Fibroblast of upper back skin (primary cell): ENCODE measurements at places on chromosomes 3 and 15.

DNA sequence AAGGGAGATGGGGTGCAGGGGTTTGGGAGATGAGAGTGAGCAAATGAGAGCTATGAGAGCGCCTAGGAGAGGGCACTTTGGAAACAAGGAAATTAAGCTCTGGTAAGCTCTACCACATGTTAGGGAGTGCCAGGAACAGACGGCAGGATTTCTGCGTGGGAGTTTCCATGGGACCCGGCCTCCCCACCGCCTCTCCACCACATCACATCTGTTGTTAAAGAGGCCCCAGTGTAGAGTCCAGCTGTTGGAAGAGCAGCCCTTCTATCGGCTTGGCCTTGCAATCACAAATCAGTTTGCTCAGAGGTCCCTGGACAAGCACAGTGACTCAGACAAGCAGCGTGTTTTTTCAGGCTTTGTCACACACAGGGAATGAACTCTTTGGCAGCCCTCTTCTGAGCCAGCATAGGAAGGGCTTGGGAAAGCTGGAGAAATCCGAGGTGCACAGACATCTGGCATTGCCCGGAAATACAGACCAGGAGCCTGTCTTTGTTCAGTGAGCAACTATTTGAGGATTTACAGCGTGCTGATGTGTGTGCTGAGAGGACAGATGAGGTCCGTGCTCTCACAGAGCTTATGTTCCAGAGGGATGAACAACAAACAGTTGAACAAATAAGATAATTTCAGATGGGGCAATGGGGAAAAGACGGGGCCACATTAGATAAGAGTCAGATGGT, 370.6 kb upstream of the PROK2 start:
- peak; percentile 99 for DNase-seq

- DNase-seq = no peak
Measured at GRCh38 chr3:18716821-18717220, 291.7 kb upstream of the SATB1 start.

DNA sequence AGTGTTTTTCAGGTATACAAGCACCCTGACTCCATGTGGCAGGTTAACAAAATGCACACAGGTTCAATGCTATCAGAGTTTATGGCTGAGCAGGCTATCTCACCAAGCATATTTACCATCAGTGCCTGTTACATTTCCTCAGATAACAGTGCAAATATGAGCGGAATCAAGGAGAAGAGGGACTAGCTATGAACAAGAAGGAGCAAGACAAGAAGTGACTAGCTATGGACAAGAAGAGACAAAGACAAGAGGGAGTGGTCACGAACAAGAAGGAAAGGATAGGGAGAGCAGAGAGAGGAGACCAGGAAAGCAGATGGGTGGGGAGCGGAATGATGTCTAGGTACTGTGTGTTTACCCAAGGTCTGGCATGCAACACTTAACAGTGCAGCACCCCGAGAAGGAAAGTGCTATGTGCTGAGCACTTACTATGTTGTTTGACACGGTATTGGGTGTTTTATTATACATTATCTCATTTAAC, 8.6 kb downstream of the ILDR1 start:
- DNase-seq = no peak

- DNase-seq = peak; percentile 51
Measured at GRCh38 chr3:73868688-73869315, 244.1 kb upstream of the PDZRN3 start.

- DNase-seq = no peak
Measured at GRCh38 chr15:46316024-46316423, 681.2 kb downstream of the SQOR start.

- peak; percentile 43 for DNase-seq
Measured at GRCh38 chr3:22115581-22115980, 364.6 kb upstream of the ZNF385D start.

DNA sequence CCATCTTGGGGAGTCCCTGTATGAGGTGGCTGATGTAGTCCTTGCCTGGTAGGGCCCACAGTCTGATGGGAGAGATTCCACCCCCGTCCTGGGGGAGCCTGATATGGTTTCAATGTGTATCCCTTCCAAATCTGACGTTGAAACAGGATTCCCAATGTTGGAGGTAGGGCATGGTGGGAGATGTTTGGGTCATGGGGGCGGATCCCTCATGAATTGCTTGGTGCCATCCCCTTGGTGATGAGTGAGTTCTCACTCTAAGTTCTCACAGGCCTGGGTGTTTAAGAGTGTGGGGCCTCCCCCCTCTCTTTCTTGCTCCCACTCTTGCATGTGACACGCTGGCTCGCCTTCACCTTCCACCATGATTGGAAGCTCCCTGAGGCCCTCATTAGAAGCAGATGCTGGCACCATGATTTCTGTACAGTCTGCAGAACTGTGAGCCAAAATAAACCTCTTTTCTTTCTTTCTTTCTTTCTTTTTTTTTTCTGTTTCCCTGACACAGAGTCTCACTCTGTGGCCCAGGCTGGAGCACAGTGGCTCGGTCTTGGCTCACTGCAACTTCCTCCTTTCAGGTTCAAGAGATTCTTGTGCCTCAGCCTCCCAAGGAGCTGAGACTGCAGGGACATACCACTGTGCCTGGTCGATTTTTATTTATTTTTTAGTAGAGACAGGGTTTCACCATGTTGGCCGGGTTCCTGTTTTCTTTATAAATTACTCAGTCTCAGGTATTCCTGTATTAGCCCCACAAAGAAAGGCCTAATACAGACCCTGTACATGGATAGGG, 28.6 kb downstream of the ITGA11 start:
- DNase-seq = no peak

DNA sequence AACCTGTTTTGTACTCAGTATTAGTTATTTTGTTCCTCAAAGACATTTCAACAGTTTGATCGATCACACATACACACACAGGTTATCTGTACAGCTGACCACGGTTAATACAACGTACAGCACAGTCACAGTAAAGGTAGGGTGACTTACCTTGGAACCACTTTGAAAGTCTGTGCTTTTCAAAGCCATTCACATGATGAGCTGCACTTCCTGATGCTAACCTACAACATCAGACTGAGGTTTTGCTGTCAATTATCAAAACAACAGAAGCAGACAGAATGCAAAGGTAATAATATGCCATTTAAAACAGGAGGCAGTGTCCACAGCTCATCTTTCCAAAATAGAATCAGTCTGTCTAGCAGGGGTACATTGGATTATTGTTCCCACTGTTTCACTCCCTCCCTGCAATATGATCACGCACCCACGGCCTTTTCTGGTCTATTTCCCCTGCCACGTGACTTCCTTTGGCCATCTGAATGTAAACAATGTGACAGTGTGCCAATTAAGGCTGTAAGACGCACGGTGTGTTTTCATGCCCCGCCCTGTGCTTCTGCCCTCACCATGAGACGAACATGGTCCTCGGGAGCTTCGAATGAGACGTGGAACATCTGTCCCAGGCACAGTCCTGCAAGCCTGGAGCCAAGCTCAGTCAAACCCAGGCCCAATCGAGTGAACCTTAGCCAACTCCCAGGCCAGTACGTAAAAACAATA, 102.4 kb downstream of the FMN1 start:
- DNase-seq = no peak
